Activated T-cell treated with anti-CD3 and anti-CD28 coated beads, Interleukin-2, amount 50 U/mL, for 24 hours (primary cell): ENCODE measurements at places on chromosomes 16 and 17.

- no peak for DNase-seq
- H3K27ac ChIP-seq = peak overlapping the region; percentile 62
- peaks cover 75% of the 10 kb centered on the region for H3K4me1 ChIP-seq
- H3K36me3 ChIP-seq = peaks cover 16% of the 10 kb centered on the region
- no peaks in the 10 kb centered on the region for H3K27me3 ChIP-seq
- peak overlapping the region; percentile 2 for H3K4me3 ChIP-seq
Observed at GRCh38 chr17:4313221-4314114, 49.7 kb upstream of the ANKFY1 start.

GRCh38 chr16:71311553-71312158 is 22.5 kb upstream of the CMTR2 start:
- peak; percentile 42 for DNase-seq
- H3K36me3 ChIP-seq = no peaks in the 10 kb centered on the region
- peaks cover 54% of the 10 kb centered on the region for H3K27me3 ChIP-seq
- no peaks in the 10 kb centered on the region for H3K4me1 ChIP-seq
- no peak overlapping the region for H3K27ac ChIP-seq

GRCh38 chr17:550463-551180 is 164.0 kb downstream of the VPS53 start:
- H3K27ac ChIP-seq = no peak overlapping the region
- H3K27me3 ChIP-seq = no peaks in the 10 kb centered on the region
- DNase-seq = no peak
- H3K4me3 ChIP-seq = no peak overlapping the region
- peaks cover 86% of the 10 kb centered on the region for H3K36me3 ChIP-seq

DNA sequence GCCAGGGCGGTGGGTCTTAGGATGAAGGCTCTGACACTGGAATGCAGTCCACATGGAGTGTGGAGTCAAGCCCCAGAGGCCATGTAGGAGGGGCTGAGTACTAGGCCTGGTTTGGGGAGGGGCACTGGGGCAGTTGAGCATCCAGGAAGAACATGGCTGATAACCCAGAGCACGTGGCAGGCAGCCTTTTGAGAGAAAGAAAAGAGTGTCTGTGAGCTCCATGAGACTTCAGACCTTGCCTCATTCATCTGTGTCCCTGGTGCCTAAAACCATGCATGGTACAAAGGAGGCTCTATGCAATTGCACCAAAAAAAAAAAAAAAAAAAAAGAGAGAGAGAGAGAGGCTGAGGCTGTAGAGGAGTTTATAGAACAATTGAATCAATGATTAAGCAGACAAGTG is 14.6 kb downstream of the SLC46A1 start:
- H3K4me1 ChIP-seq = no peaks in the 10 kb centered on the region
- no peaks in the 10 kb centered on the region for H3K27me3 ChIP-seq
- H3K27ac ChIP-seq = no peak overlapping the region
- H3K4me3 ChIP-seq = no peak overlapping the region
- peaks cover 87% of the 10 kb centered on the region for H3K36me3 ChIP-seq

DNA sequence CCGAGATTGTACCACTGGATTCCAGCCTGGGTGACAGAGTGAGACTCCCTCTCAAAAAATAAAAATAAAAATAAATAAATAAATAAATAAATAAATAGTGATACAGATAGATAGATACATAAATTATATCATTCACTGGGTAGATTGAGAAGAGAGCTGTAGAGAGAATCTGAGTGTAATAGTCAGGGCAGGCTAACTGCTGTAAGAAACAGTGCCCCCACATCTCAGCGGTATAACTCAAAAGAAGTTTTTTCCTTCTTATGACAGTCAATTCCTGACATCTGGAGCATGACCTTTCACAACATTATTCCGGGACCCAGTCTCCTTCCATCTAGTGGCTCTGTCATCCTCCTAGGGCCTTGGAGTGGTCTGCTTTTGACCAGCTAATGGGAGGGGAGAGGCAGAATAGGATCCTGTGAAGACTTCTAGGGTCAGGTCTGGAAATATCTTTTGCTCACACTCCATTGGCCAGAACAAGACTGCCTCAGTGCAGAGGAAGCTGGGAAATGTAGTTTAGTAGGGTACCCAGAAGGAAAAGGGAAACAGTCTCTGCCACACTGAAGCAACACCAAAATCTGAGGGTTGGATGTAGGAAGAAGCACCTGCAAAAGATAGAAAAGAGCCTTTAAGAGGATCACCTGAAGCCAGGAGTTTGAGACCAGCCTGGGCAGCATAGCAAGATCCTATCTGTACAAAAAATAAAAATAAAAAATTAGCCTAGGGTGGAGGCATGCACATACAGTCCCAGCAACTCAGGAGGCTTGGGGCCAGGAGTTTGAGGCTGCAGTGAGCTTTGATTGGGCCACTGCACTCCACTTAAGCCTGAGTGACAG is 3.0 kb upstream of the QPRT start:
- peaks cover 16% of the 10 kb centered on the region for H3K36me3 ChIP-seq
- no peak for DNase-seq
- peaks cover 29% of the 10 kb centered on the region for H3K4me1 ChIP-seq
- H3K27ac ChIP-seq = peak overlapping the region; percentile 14

GRCh38 chr17:81599719-81600486 is 37.0 kb downstream of the NPLOC4 start:
- no peak overlapping the region for H3K27ac ChIP-seq
- H3K27me3 ChIP-seq = no peaks in the 10 kb centered on the region
- no peak overlapping the region for H3K4me3 ChIP-seq
- no peak for DNase-seq
- H3K4me1 ChIP-seq = peaks cover 4% of the 10 kb centered on the region

DNA sequence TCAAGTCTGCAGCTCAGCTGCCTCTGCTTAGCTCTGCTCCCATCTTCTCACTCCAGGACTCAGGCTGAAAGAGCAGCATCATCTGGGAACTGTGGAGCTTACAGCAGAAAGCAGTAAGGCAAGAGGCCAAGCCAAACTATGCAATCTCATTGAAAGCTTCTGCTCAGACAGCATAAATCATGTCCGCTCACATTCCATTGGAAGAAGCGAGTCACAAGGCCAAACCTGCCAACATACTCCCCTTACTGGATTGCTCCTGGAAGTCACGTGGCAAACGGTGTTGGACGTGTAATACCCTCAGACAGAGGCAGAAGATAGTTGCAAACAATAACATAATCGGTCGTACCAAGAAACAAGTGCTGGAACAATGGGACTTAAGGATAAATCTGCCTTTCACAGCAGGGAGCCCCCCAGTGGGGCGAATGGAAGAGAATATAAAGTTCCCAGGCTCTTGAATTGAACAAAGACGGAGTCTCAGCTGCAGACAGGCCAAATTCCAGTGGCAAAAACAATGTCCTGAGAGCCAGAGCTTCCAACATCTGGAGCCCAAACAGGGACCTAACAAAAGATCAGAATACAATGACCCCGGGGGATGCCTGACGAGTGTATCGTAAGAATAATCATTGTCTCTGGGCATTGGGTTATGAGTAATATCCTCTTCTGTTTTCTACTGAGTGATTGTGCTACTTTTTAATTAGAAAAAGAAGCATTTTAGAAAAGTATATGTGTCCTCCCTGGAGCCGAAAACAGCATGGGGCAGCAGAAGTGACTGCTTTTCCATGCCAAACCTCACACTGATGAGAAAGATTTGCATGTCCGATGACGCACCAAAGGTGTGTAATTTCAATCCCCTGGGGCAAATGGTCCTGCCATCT is 68.4 kb downstream of the CMC2 start:
- no peaks in the 10 kb centered on the region for H3K4me1 ChIP-seq
- H3K27me3 ChIP-seq = peaks cover 35% of the 10 kb centered on the region
- no peaks in the 10 kb centered on the region for H3K36me3 ChIP-seq
- no peak overlapping the region for H3K4me3 ChIP-seq

DNA sequence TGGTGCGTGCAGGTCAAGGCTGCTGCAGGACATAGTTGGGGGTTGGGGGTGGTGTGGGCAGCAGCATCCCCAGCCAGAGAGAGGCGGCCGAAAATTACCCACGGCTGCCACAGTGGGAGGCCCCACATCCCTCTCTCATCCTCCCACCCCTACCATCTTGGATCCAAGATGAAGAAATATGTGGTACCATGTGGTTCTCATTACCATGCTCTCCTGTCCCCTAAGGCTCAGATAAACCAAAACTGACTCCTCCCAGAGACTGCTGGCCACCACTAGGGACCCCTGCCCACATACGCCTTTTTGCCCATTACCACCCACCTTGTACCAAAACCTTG is 120.4 kb downstream of the HIC1 start:
- H3K4me1 ChIP-seq = peaks cover 2% of the 10 kb centered on the region
- no peak overlapping the region for H3K4me3 ChIP-seq
- no peak overlapping the region for H3K27ac ChIP-seq
- no peak for DNase-seq
- peaks cover 81% of the 10 kb centered on the region for H3K36me3 ChIP-seq
- no peaks in the 10 kb centered on the region for H3K27me3 ChIP-seq

DNA sequence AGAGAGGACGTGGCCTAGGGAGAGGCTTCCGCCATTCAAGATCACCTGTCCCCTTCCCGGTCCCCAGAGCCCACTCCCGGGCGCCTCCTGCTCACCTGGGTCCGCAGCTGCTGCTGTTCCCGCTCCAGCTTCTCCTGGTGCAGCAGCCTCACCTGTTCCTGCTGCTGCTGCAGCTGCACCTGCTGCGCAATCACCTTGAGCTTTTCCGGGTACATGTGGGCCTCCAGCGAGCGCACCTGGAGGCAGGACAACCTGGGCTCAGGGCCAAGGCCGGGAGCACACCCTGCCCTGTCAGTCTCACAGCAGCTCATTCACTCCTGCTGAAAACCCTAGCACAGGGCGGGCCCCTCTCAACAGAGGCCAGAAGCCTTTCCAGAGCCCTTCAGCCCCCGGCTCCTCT is 12.5 kb downstream of the TFAP4 start:
- H3K4me3 ChIP-seq = no peak overlapping the region
- no peak overlapping the region for H3K27ac ChIP-seq
- peaks cover 2% of the 10 kb centered on the region for H3K4me1 ChIP-seq
- no peaks in the 10 kb centered on the region for H3K27me3 ChIP-seq
- no peak for DNase-seq

GRCh38 chr17:49358641-49359247 is 3.3 kb downstream of the ZNF652 start:
- peaks cover 58% of the 10 kb centered on the region for H3K4me1 ChIP-seq
- H3K27me3 ChIP-seq = no peaks in the 10 kb centered on the region
- peak overlapping the region; percentile 83 for H3K27ac ChIP-seq

DNA sequence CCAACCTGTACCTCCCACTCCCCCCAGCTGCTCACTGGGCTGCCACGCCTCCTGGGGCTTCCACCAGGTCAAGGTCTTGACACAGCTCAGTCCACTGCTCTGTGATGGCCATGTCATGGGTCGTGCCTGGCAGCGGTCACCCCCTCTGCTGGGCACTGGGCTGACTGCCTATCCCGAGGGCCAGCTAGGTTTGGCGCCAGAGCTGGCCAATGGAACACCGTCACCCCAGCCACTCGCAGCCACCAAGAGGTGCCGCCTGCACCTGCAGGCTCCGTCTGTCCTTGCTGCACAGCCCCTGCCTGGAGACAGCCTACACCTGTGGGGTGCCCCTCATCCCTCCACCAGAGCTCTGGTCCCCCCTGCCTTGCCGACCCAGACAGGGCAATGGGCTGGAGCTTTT is 4.5 kb upstream of the RAB40C start:
- peaks cover 20% of the 10 kb centered on the region for H3K36me3 ChIP-seq
- H3K4me3 ChIP-seq = no peak overlapping the region
- no peaks in the 10 kb centered on the region for H3K27me3 ChIP-seq
- no peak overlapping the region for H3K27ac ChIP-seq
- DNase-seq = no peak
- H3K4me1 ChIP-seq = peaks cover 6% of the 10 kb centered on the region

DNA sequence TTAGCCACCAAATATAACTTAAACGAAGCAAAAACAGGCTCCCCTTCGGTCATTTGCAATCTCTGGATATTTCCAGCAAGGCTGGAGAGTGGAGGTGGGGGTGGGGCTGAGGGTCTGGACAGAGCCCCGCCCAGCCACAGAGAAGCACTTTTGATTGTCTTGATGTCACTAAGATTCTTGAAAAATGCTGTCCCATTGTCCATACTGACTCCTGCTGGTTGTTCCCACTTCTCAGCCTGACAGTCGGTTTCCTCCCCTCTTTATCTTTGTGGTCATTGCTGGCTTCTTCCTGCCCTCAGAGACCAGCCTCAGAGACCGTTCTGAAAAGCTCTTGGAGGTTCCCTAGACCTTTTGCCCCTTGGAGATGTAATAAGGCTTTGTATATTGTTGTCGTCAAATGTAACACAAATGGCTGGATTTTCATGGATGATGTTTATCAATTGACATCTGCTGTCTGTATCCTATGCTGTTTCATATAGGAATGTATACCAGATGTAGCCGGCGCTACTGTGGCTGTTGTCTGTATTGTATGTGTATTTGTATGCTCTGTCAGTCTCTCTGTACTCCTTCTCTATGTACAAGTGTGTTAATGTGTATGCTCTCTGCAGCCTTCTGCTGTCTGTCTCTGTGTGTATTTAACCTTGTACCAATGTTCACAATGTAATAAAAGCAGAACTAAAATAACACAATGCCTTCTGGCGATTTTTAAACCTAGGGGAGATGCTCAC is 94.8 kb upstream of the DNAH9 start:
- no peaks in the 10 kb centered on the region for H3K4me1 ChIP-seq
- no peak overlapping the region for H3K27ac ChIP-seq
- H3K27me3 ChIP-seq = no peaks in the 10 kb centered on the region
- no peak overlapping the region for H3K4me3 ChIP-seq
- no peaks in the 10 kb centered on the region for H3K36me3 ChIP-seq
- no peak for DNase-seq

DNA sequence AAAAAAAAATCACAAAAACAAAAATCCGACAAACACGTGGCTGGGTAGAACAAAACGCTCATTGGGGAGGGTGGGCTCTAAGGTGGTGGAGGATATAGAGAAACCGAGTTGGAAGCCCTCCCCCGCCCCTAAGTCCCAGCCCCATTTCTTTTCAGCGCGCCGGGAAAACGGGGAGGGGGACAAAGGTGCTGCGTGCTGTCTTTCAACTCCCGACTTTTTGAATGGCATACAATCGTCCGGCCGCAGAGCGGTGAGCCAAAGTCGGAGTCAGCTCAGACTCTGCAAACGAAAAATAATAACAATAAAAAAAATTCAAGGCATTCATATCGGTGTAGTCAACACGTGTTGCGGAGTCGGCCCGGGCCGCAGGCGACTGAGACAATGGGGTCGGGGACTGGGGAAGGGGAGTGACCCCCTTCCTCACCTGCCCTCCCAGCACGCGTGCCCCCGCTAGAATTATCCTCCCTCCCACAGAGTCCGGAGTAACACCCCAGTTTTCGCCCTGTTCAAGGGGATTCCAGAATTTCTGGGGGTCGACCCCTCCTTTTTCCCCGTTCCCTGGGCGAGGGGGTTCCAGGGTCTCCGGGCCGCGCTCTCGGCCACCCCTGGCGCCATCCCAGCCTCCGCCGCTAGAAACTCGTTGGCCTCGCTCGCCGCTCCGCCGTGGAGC is 1.7 kb upstream of the IGF2BP1 start:
- H3K4me1 ChIP-seq = peaks cover 31% of the 10 kb centered on the region
- H3K27me3 ChIP-seq = peaks cover 84% of the 10 kb centered on the region
- H3K36me3 ChIP-seq = no peaks in the 10 kb centered on the region
- peak overlapping the region; percentile 50 for H3K4me3 ChIP-seq

DNA sequence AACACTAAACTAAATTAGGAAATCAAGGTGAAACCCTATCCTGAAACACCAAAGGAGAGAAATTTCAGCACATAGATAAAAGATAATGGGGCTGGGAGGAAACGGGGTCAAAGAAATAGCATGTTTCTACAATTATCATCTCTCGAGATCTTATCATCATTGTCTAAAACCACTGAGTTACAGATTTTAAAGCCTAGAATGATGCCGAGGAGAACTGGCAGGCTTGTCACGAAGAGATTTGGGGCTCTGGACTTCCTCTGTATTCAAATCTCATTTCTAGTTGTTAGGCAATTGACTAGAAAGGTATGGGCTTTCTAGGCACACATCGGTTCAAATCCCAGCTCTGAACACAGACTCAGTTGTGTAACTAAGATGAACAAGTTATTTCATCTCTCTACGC is 9.3 kb downstream of the PDZD9 start:
- no peak for DNase-seq
- H3K36me3 ChIP-seq = peaks cover 6% of the 10 kb centered on the region
- peaks cover 10% of the 10 kb centered on the region for H3K4me1 ChIP-seq
- H3K27ac ChIP-seq = no peak overlapping the region
